Lung (tissue), 17 donors: ENCODE measurements at places on chromosomes 4 and X.

- H3K27ac ChIP-seq, result no peak overlapping the region
- no peaks in the 10 kb centered on the region for H3K4me1 ChIP-seq
- no peaks in the 10 kb centered on the region for H3K36me3 ChIP-seq
Observed at GRCh38 chr4:137949746-137950145, 292.4 kb downstream of the SLC7A11 start.

DNA sequence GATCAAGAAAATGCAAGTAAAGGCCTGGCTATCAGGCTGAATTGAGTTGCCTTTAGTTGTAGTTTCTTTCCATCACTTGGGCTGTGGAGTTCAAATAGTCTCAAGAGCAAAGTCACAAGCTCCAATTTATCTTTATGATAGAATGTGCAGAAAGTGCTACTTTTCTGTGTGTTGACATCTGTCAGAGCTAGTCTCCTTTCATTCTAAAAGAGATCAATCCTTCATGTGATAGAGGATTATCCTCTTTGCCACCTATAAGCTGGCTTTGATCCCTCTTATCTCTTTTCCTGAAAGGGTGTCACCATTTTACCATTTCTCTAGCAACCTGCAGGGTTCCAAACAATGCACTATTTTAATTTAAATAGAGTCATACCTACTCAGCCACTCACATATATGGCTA is 224.9 kb downstream of the TEX13A start:
- H3K27me3 ChIP-seq, result peaks cover 20% of the 10 kb centered on the region
- H3K4me3 ChIP-seq, result no peak overlapping the region
- H3K27ac ChIP-seq, result no peak overlapping the region
- no peaks in the 10 kb centered on the region for H3K4me1 ChIP-seq
- DNase-seq, result no peak
- H3K36me3 ChIP-seq, result no peaks in the 10 kb centered on the region

DNA sequence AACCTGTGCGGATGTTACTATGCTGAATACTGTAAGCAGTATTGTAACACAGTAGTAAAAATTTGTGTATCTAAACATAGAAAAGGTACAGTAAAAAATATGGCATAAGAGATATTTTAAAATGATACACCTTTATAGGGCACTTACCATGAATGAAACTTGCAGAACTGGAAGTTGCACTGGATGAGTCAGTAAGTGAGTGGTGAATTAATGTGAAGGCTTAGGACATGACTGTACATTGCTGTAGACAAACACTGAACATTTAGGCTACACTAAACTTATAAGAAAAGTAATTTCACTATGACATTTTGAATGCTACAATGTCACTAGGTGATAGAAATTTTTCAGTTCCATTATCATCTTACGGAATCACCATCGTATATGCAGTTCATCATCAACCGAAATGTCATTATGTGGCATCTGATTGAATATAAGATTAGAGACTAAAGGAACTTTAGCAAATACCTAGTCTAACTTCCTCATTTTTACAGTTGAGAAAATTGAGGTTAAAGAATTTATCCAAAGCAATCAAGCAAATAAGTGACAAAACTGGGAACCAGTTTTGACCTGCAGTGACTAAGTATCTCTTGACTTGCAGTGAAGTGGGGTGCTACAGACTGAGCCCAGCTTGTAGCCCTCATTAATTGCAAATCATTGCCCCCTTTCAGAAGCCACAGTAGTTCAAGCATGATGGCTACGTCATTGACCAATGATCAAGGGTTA is 55.3 kb downstream of the EGF start:
- no peak for DNase-seq
- no peaks in the 10 kb centered on the region for H3K4me1 ChIP-seq
- H3K36me3 ChIP-seq, result no peaks in the 10 kb centered on the region
- H3K27ac ChIP-seq, result no peak overlapping the region
- H3K4me3 ChIP-seq, result no peak overlapping the region

DNA sequence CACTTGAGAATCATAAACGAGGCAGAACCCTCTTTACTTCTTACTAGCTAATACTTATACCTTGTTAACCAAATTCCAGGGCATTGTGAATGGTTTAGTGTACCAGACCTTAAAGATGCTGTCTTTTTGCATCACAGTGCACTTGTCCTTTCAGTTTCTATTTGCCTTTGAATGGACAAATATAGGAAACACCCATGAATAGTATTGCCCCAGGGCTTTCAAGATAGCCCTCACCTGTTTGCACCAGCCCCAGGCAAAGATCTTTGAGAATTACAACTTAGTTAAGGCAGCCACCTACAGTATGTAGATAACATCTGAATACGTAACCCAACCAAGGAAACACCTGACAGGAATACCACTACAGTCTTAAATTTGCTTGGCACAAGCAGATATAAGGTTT is 60.8 kb upstream of the CT45A1 start:
- H3K4me3 ChIP-seq, result no peak overlapping the region
- no peaks in the 10 kb centered on the region for H3K36me3 ChIP-seq
- H3K27ac ChIP-seq, result no peak overlapping the region
- no peaks in the 10 kb centered on the region for H3K4me1 ChIP-seq
- no peak for DNase-seq
- peaks cover 3% of the 10 kb centered on the region for H3K27me3 ChIP-seq

- H3K27me3 ChIP-seq, result no peaks in the 10 kb centered on the region
- no peak overlapping the region for H3K27ac ChIP-seq
- H3K4me3 ChIP-seq, result no peak overlapping the region
- H3K4me1 ChIP-seq, result peaks cover 8% of the 10 kb centered on the region
Observed at GRCh38 chr4:13985837-13986236, 358.3 kb upstream of the BOD1L1 start.

DNA sequence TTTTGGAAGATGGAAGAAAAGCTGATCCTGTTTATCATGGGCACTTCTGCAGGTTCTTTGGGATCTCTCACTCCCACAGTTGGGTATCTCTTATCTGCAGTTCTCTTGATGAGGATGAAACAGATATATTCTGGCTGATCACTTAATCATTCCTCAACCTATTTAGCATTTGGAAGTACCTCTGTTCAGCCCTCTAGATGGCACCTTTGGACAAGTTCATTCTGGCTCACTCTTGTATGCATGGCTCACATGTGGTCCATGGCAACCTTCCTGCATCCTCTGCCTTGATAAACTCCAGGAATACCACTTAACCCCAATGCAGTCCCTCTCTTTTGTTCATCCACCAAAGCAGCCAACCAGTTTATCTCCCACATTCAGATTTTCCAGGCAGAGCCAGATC is 74.2 kb downstream of the SMARCA5 start:
- H3K27ac ChIP-seq, result no peak overlapping the region
- no peaks in the 10 kb centered on the region for H3K36me3 ChIP-seq
- H3K4me1 ChIP-seq, result no peaks in the 10 kb centered on the region
- DNase-seq, result no peak
- H3K27me3 ChIP-seq, result no peaks in the 10 kb centered on the region
- no peak overlapping the region for H3K4me3 ChIP-seq
